ENCODE measurements at places on chromosomes 6 and 20.

DNA sequence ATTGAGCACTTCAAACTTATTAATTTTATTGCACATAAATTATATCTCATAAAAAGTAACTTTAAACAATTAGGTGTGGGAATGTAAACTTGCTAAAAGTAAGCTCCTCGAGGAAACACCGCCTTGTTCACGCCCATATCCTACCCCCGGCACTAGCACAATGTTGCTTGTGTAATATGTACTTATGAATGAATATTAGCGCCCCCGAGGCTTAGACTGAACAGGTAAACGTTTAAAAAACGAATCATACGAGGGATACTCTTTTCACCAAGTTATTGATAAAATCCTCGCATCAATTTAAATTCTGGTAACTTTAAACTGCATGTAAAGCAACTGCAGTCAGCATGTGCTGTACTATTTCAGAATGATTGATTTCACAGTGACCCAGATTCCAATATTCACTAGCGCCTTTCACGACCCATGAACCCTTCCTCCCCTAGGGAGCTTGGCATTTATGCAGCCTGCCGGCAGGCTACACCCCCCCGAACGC lies 637 bp downstream of the TFB1M start:
- no peak for DNase-seq

- DNase-seq = no peak
These were observed 171.8 kb upstream of the COL21A1 start for GRCh38 chr6:56419191-56419590.

GRCh38 chr6:6962699-6963098 lies 145.1 kb upstream of the RREB1 start:
- DNase-seq = no peak

GRCh38 chr6:423055-423798 lies 31.7 kb downstream of the IRF4 start:
- no peak for DNase-seq

DNA sequence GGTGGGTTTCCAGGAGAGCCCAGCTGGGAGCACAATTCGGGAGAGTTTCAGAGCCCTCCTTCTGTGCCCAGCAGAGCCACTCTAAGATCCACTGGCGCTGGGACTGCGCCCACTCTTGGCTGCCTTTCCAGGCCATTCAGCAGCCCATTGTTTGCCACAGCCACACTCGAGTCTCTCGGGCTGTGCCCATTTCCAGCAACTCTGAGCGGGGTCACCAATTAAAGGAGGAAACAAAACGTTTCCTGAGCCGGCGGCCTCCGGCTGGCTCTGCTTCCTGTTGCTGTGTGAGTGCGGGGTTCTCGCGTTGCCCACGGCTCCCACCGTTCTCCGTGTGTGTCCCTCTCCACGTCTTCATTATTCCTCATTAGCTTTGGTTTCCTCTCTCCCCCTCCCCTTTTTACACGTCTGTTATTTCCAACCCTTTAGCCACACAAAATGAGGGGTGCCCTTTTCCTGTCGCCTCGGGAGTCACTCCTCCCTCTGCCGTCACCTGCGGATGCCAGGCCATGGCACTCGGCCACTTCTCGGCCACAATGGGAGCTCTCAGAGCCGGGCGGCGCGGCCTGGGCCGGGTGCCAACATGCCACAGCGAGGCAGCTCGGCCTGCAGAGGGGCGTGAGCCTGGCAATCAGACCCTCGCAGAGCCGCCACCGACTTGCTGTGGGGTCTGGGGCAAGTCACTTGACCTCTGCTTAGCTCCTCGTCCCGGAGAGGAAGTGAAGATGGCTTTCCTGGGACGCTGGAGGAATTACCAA lies 94.3 kb upstream of the NKX2-2 start:
- no peak for DNase-seq

Data from stimulated activated CD8-positive, alpha-beta memory T cell treated with anti-CD3 and anti-CD28 coated beads, Interleukin-15, amount 100 ng/mL, for 4 hours (primary cell).